IMR-90 (cell line): ENCODE measurements at places on chromosomes 16 and 17. TPM values are rescaled to one million over a fixed set of nuclear protein-coding genes. Genes with fewer than 3 reads are reported as not detected.

Gene GOSR2
- total RNA-seq: 65.8 and 75.6 TPM in 2 replicates

- DNase-seq: no peak
These were observed 371.5 kb downstream of the KIF2B start for GRCh38 chr17:54194268-54194667.

DNA sequence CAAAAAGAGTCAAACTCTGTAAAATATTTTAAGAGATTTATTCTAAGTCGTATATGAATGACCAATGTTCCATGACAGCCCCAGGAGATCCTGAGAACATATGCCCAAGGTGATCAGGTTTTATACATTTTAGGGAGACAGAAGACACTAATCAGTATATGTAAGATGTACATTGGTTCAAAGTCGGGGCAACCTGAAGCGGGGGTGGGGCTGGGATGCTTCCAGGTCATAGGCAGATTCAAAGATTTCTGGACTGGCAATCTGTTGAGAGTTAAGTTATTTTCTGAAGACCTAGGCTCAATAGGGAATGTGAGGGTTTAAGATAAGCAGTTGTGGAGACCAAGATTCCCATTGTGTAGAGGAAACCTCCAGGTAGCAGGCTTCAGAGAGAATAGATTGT is 20.4 kb upstream of the DHRS7B start:
- DNase-seq: no peak

GRCh38 chr16:1775846-1776671 is 3.1 kb upstream of the MRPS34 start:
- DNase-seq: no peak

- no peak for DNase-seq
These were observed 47.0 kb downstream of the TMC6 start for GRCh38 chr17:78081551-78081950.

DNA sequence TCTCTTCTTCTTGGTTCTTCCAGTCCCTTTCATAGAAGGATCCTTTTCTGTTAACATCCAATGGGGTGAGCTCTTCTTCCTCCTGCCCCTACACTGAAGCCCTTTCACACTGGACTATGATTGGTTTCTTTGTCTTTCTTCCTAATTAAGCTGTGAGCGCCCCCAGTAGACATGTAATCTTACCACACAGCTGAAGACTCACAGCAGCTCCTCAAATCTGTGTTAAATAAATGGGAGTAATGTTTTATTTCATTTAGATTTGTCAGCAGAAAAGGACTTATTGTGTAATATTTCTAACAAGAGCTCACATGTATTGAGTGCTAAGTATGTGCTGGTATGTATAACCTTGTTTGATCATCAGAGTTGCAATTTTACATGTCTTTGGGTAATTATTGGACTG is 55.7 kb downstream of the TOX3 start:
- no peak for DNase-seq

Gene LDHD
- total RNA-seq: under 0.01 TPM in 1 of 2 replicates, not detected in the other

- DNase-seq: peak; percentile 35
These were observed 406.0 kb upstream of the MAF start for GRCh38 chr16:80006241-80007215.

Gene KLHDC4
- 13.6 and 16.1 TPM in 2 replicates for total RNA-seq

- no peak for DNase-seq
These were observed 30.4 kb downstream of the NME3 start for GRCh38 chr16:1740781-1741490.

DNA sequence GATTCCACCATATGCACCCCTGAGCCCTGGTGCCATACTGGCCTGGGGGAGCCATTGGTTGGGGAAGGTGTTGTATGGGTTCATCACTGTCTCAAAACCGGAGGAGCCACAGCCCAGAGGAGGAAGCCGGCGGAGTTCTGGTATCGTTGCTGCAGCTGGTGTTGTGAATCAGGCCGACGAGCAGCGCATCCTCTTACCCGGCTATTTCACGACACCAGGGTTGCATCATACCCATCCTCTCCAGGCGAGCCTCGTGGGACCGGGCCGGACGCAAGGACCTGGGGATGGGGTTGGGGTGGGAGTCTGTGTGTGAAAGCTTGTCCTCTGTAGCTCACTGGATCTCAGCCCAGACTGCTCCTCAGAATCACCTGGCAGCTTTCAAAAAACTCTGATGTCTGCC is 6.6 kb upstream of the SLC12A3 start:
- no peak for DNase-seq

DNA sequence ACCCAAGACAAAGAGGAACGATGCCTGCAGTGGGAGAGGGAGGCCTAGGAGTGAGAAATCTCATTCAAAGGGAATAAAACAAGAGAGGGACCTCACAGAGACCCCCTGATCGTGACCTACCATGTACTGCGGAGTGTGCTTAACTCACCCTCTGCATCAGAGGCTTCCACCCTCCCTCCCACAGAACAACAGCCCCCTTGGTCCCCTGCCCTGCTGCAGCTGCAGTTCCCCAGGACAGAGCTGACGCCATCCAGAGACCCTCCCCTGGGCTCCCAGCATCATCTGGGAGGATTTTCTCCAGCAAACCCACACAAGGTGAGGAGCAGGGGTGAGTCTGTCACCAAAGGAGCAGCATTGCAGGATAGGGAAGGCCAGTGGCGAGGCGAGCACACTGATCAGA is 39.8 kb downstream of the TLE7 start:
- no peak for DNase-seq

DNA sequence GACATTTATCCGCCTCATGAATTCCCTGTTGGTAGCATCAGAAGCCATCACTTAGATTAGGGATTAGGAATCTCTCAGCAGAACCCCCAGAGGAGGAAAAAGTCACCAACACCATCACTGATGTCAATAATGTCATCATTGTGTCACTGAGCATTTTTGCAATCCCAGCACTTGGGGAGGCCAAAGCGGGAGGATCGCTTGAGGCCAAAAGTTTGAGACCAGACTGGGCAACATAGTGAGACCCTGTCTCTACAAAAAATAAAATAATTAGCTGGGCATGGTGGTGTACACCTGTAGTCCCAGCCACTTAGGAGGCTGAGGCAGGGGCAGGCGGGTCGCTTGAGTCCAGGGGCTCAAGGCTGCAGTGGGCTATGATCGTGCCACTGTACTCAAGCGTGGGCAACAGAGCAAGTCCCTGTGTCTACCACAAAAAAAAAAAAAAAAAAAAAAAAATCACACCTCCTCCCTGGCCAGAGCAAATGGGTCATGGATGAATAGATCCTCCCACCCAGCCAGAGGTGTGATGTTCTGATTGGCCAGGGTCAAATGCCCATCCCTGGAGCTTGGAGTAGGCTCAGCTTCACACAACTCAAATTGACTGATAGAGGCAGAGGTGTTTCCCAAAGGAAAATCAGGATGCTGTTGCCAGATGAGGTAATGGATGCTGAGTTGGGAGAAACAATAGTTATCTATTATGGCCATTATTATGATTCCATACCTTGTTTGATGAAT is 31.6 kb downstream of the VWA3A start:
- DNase-seq: no peak

GRCh38 chr16:35146723-35147458 is 1687.5 kb downstream of the TP53TG3F start:
- no peak for DNase-seq

GRCh38 chr16:61934601-61935000 is 101.6 kb downstream of the CDH8 start:
- no peak for DNase-seq

Gene NEUROD2
- not detected in 2 replicates for total RNA-seq

- no peak for DNase-seq
These were observed 59.1 kb upstream of the PLCG2 start for GRCh38 chr16:81719993-81720392.

- no peak for DNase-seq
These were observed 11.8 kb downstream of the SREBF1 start for GRCh38 chr17:17824783-17825614.

GRCh38 chr17:59897090-59897489 is 4.2 kb downstream of the RPS6KB1 start:
- DNase-seq: peak; percentile 71

- DNase-seq: no peak
These were observed 5.2 kb upstream of the TSPOAP1 start for GRCh38 chr17:58333736-58334207.

Gene CORO1A
- 6.4 and 7.2 TPM in 2 replicates for total RNA-seq

Gene ZSCAN10
- total RNA-seq: not detected in 2 replicates

DNA sequence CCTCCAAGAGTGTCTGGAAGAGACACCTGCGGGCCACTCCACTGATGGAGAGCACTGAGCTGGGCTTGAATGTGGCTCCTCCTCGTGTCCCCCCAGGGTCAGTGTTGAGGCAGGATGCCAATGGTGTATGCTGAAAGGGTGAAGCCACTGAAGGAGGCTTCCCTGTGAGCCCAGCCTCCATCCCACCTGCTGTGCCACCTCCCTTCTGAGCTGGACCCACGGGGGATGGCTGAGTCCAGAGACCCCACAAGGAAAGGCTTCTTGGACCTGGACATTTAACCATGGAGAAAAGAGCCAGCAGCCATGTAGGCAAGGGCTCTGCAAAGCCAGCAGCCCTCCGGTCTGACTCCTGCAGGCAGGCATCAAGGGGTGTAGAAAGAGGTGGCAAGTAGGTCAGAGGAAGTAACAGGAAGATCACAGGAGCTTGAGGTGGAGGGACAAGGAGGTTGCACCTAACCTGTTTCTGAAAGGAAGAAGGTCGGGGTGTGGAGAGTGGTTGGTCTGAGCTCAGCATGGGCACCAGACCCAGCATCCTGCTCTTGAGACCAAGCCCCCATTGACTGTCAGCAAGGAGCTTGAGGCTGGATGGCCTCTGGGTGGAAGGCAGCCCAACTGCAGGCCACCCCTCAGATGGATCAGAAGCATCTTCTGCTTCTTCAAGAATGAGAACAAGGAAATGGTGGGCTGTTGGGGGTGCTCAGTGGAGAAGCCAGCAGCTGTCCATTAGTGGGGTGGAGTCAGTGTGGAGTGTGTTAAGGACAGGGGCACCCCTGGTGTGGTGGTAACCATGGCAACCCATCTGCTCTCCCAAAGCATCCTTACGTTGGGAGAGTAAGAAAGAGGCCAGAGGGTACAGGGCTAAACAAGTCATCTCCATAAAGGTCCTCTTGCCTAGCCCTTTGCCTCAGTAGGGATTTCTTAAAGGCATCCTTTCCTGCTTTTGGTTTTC is 80.7 kb downstream of the PLD6 start:
- no peak for DNase-seq

DNA sequence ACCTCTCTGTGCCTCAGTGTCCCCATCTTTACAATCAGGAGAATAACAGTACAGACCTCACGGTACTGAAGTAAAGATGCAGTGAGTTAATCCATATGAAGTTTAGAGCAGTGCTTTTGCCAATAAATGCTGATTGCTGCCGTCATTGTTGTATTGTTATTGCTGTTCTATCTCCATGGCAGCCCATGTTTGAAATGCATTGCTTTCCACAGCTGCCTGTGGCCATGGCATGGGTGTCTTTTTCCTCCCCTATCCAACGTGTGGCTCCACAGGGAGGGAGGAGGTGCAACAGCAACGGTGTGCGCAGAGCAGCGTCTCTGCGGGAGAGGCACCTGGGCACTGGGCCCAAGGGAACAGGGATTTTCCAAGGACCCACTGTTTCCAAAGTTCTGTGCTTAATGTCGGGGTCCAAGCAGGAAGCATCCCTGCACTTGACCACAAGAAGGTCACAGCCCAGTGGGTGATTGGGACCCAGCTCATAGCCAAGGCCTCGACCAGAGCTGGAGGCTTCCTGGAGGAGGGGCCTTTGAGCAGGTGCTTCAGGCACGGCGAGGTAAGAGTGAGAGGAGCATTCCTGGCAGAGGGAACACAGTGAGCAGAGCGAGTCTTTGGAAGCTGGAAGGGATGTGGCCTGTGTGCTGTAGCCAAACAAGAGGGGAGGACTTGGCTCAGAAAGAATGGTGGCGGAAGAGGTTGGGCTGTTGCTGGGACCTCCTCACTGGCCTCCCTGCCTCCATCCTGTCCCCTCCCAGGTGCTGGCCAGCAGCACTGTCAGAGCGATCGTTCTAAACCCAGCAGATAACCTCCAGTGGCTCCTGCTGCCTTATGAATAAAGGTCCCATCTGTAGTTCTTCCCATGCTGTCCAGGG is 3.9 kb downstream of the RAI1 start:
- DNase-seq: peak; percentile 66

DNA sequence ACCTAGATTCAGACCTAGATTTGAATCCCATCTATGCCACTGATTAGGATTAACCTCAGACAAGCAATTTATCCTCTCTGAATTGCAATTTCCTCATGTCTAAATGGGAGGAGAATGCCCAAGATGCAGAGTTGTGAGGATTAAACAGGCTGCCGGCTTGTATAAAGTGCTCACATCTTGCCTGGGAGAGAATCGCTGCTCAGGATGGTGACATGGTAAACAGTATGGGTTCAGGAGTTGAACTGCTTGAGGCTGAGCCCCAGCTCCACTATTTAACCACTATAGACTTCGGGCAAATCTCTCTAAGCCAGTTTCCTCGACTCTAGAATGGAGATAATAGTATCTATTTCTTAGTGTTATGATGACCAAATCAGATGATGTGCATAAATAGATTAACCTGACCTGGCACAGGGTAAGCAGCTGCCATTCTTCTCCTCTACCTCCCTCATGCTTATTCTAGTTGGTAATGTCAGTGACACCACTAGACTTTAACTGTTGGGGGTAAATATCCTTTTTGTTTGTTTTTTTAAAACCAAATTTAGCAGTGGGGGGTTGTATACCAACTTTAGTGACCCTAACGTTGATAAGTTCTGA is 732 bp upstream of the RPL27 start:
- no peak for DNase-seq

Gene MPP2
- 1.9 and 3.2 TPM in 2 replicates for total RNA-seq

Gene PRDM7
- total RNA-seq: not detected in 2 replicates

GRCh38 chr17:596287-596686 is 118.4 kb downstream of the VPS53 start:
- peak; percentile 36 for DNase-seq

- DNase-seq: no peak
These were observed 68.8 kb downstream of the GSG1L start for GRCh38 chr16:27994686-27995085.

Gene PIMREG
- total RNA-seq: 19.4 and 21.5 TPM in 2 replicates

DNA sequence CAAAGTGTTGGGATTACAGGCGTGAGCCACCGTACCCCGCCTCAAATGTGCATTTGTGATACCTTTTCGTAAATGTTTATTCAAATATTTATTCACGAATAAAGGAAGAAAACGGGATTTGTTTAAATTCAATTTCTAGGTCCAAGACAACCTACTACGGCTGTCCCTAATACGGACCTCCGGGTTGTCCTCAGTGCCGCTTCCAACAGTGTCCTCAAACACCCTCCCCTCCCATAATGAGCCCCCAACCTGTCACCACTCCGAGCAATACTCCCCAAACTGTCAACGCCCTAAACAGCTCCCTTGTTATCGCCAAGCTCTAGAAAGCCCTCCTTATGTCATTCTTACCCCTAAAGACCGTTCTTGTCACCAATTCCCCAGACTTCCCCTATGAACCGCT is 539 bp upstream of the GABARAPL2 start:
- no peak for DNase-seq

GRCh38 chr16:19138601-19139000 is 24.8 kb downstream of the ITPRIPL2 start:
- DNase-seq: peak; percentile 89

- no peak for DNase-seq
These were observed 717.8 kb downstream of the WWOX start for GRCh38 chr16:78817200-78817739.
